ENCODE measurements at places on chromosomes 7 and 10.

GRCh38 chr10:11842411-11842810 lies 19.3 kb downstream of the PROSER2 start:
- DNase-seq: no peak

DNA sequence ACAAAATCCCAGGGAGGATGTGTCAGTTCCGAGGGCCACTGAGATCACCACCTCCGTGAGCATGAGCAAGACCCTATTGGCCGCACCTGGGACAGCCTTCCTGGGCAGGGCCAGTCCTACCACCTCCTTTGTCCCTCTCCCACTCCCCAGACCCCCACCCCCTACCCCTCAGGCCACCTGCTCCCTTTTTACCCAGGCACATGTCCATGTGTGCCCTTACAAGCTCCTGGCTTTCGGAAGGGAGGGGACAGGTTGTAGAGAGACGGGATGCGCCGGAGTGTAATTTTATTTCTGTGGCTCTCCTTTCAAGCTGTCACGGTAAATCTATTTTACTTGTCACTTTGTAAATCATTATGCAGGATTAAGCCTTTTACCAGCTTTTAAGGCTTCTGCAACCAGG lies 20.9 kb downstream of the ZMIZ1 start:
- no peak for DNase-seq

GRCh38 chr10:115861455-115861854 lies 411.6 kb downstream of the GFRA1 start:
- no peak for DNase-seq

DNA sequence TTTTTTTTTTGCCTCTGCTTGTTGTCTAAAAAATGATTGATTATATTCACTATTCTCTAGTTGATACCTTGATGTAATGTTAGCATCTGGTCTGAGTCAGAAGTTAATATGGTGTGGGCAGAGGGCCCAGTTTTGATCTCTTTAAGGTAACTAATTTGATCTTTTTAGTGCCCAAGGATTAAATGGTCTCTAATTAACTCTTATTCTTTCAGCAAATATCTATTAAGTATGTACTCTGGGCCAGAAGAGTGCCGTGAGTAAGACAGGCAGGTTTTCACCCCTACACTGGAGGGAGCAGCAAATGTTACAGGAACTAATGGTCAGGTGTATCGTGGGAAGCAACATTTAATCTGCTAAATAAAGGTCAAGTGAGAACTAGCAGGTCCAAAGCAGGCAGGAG lies 144.6 kb upstream of the COL1A2 start:
- DNase-seq: no peak

- DNase-seq: no peak
Observed at GRCh38 chr7:132105096-132105495, 471.2 kb downstream of the PLXNA4 start.

GRCh38 chr10:113177936-113178335 lies 227.9 kb downstream of the TCF7L2 start:
- DNase-seq: no peak

- no peak for DNase-seq
Observed at GRCh38 chr10:80582286-80582960, 44.7 kb downstream of the SH2D4B start.

GRCh38 chr7:2619116-2619515 lies 12.7 kb upstream of the TTYH3 start:
- no peak for DNase-seq

- DNase-seq: no peak
Observed at GRCh38 chr10:17335065-17335464, 107.0 kb downstream of the VIM start.

DNA sequence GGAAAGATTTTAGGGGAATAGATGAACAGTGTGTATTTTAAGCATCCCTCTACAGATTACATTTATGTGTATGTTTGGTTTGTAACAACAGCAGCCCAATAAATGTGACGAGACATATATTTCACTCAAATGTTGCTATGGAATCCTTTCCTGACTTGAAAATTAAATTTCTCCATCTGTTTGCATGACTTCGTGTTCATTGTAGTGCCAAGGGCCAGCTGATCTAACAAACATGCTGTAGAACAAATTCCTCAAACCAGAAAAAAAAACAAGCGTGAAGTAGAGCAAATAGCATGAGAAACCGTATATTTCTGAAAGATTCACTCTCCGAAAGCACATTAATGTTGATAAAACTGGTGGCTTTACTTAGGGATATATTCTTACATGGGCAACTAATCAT lies 87.8 kb downstream of the NRCAM start:
- DNase-seq: no peak

DNA sequence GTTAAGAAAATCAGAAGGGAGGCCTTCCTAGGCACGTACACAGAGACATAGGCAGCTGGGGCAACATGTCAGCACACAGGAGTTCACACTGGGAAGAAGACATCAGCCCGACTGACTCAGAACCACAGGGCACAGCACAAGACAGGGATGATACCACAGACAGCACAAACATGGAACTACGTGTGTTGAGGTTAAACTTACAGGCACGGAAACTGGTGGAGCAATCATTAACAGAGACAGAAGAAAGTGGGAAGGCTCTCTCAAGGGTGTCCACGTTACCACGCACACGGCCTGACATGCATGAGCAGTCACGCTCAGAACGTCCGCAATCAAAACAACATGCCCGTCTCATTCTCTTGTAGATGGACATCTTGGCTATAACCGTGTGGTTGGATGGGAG lies 636.4 kb downstream of the KCNMA1 start:
- no peak for DNase-seq

DNA sequence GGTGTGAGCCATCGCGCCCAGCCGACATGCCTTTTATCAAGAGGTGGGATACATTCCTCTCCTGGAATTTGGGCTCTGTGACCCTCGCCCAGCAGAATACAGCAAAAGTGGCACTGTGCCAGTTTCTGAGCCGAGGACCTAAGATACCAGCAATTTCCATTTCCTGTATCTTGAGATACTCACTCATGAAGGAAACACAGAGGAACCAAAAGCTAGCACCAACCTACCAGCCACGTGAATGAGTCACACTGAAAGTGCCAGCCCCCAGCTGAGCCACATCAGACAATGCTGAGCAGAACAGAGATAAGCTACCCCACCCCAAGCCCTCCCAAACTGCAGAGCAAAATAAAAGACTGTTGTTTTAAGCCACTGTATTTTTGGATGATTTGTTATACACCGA lies 56.3 kb downstream of the CACUL1 start:
- DNase-seq: no peak

GRCh38 chr10:50063100-50063499 lies 4.7 kb upstream of the WASHC2A start:
- DNase-seq: no peak

DNA sequence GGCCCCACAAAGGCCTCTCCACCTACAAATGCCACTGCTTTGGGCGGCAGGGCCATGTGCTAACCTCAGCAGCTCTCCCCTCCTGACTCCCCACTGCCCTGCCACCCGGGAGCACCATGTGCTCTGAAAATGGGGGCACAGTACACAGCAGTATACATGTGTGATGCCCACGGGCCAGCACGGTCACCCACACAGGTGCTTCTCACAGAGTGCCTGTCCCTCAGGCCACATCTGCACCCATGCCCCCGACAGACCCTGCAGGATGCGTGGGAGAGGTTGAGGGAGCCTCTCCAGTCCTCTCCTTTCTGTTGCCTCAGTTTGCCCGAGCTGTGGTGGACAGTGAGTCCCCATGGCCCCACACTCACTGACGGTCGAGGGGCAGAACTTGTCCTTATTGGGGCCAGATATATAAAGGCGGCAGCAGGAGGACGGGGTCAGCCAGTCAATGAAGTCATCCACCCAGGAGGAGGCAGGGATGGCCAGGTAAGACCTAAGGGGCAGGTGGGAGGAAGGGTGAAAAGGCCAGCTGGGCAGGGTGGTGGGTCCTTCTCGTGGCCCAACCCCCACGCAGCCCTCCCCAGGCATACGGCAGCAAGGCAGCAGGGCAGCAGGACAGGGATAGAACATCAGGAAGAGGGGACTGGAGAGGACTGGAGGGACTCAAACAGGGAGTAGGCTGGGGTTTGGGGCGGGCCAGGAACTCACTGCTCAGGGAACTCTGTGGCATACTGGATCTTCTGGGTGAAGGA lies 19.6 kb downstream of the NPC1L1 start:
- DNase-seq: no peak

DNA sequence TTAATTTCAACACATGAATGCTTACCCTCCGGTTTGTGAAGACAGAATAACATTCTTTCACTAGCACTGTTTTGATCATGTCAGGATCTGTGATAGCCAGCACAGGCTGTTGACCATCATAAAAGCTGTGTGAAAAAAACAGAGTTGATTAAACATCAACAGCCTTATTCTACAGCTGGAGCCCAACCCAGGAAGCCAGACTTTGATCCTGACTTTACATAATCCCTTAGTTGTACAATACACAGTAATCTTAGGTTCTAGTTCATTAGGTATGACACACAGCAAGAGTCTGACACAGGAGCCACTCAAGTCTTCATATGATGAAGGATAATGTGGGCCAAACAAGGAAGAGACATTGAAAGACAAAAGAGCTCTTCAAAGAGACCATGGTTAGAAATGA lies 11.4 kb downstream of the CYP3A4 start:
- no peak for DNase-seq

GRCh38 chr10:25912866-25913265 lies 21.2 kb upstream of the MYO3A start:
- no peak for DNase-seq

- DNase-seq: peak; percentile 50
Observed at GRCh38 chr10:98045785-98046389, 15.5 kb upstream of the CRTAC1 start.

GRCh38 chr10:94281654-94282053 lies 81.1 kb downstream of the NOC3L start:
- no peak for DNase-seq

- no peak for DNase-seq
Observed at GRCh38 chr10:125757742-125758141, 17.9 kb downstream of the MMP21 start.

DNA sequence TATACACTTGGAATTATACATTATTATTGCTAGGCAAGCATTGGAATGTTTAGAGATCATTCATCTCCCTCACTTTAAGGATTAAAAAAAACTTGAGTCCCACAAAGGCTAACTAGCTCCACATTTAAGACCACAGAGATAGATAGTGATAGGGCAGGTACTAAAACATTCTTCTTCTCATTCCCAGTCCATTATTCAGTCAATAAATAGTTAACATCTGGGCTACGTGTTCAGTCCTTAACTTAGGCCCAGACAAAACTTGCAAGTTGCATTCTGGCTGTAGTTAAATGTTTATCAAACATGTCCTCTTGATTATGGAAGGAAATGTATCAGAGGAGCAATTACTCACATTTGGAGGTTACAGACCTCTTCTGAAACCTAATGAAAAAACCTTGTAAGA lies 2.4 kb downstream of the GNG11 start:
- DNase-seq: no peak

DNA sequence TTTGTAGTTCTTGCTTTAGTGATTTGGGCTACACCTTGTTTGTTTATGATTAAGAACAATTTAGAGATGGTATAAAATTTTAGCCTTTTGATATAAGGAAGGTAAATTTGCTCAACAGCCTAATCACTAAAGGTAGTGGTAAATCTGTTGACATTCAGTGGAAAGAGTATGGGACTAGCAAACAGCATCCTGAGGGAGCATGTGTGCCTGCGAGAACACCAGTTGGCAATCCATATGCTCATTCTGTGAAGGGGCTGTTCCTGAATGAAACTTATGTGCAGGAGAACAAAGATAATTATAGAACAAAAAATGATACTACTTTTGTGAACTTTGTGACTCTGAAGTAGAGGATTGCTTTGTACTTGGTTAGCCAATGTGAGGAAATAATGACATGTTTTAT lies 44.0 kb downstream of the CAPZA2 start:
- DNase-seq: no peak

GRCh38 chr7:15015545-15016314 lies 113.2 kb upstream of the DGKB start:
- peak; percentile 85 for DNase-seq

DNA sequence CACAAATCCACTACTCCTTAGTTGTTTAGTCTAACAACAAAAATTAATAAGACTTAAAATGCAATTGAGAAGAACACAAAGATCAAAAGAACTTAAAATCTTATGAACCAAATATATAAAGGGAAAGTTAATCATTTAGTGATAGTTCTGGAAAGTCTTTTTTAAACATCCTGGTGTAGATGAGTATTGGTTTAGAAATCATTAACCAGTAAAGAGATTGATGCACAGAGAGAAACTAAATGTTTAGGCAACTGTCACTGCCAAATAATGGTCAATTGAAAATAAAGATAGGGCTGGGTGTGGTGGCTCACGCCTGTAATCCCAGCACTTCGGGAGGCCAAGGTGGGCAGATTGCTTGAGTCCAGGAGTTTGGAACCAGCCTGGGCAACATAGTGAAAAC lies 44.9 kb downstream of the SP8 start:
- no peak for DNase-seq

DNA sequence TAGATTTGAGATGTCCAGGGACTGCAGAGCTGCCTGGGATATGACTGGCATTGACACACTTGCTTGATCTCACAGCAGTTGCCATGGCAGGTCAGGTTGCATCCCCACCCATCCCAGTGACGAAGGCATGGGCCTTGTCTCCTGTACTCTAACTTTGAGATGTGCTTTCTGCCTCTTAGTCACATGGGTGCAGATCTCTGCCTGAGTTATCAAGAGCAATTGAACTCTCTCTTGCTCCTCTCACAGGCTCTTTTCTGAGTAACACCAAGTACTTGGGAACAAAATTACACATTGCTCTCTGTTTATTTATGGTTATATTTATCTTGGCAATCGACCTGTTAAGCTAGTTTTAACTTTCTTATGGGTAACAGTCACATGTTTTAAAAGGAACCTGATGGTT lies 237.3 kb downstream of the NSUN6 start:
- DNase-seq: no peak

GRCh38 chr7:12770227-12770975 lies 83.0 kb downstream of the ARL4A start:
- no peak for DNase-seq

DNA sequence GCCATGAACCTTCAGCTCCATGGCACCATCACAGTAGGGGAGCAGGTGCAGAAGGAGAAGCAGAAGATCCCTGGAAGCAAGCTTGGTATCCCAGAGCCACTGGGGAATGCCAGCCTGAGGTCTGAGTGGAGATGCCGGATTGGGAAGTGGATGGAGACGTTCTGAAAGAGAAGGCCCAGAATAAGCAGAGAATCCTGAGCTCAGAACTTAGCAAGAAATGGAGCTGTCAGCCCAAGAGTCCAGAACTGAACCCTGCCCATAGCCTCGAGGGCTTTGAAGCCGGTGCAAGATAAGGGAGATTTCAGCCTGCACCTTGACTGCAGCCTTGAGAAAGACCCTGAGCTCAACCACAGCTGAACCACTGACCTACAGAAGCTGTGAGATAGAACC lies 13.9 kb upstream of the GDF10 start:
- no peak for DNase-seq

- DNase-seq: peak; percentile 66
Observed at GRCh38 chr10:110364531-110364937, 59.8 kb upstream of the SMNDC1 start.

- peak; percentile 33 for DNase-seq
Observed at GRCh38 chr10:29895456-29895855, 163.9 kb downstream of the JCAD start.

- no peak for DNase-seq
Observed at GRCh38 chr7:50202052-50202555, 102.4 kb upstream of the IKZF1 start.

- no peak for DNase-seq
Observed at GRCh38 chr10:69925111-69925510, 123.4 kb downstream of the COL13A1 start.

- DNase-seq: no peak
Observed at GRCh38 chr10:71099731-71100361, 112.5 kb upstream of the UNC5B start.
